Muscle of leg (tissue), 16 donors: ENCODE measurements at places on chromosomes 7 and 10. TPM values are rescaled to one million over a fixed set of nuclear protein-coding genes. Genes with fewer than 3 reads are reported as not detected.

The TAS2R3 gene
- polyA plus RNA-seq, result 0.36 TPM

The KNDC1 gene
- 4.4 TPM for polyA plus RNA-seq

The TMEM270 gene
- polyA plus RNA-seq, result not detected

The SCART1 gene
- polyA plus RNA-seq, result 1.9 TPM

The METTL27 gene
- polyA plus RNA-seq, result 0.65 TPM

The EBLN1 gene
- not detected for polyA plus RNA-seq

The HOXA10 gene
- 36.0 TPM for polyA plus RNA-seq

The PRDX3 gene
- polyA plus RNA-seq, result 135 TPM

The HOXA4 gene
- polyA plus RNA-seq, result 10.9 TPM

The TCAF2 gene
- polyA plus RNA-seq, result 7.2 TPM

The PNPLA8 gene
- 22.2 TPM for polyA plus RNA-seq

The SEMA3E gene
- polyA plus RNA-seq, result 4.2 TPM

The NPY4R gene
- 0.22 TPM for polyA plus RNA-seq

The RTKN2 gene
- polyA plus RNA-seq, result 4.1 TPM

The MUC12 gene
- polyA plus RNA-seq, result 0.56 TPM

The AQP1 gene
- 76.5 TPM for polyA plus RNA-seq

The CDHR3 gene
- polyA plus RNA-seq, result 22.5 TPM

The TMEM178B gene
- polyA plus RNA-seq, result 0.75 TPM

The SPDYE6 gene
- polyA plus RNA-seq, result 1.1 TPM

The ANKRD1 gene
- 18.6 TPM for polyA plus RNA-seq

The SPDYE11 gene
- polyA plus RNA-seq, result 0.10 TPM

The GSTO2 gene
- polyA plus RNA-seq, result 2.9 TPM

The HECW1 gene
- polyA plus RNA-seq, result not detected

The TMEM213 gene
- polyA plus RNA-seq, result 0.07 TPM

The NCF1 gene
- 2.3 TPM for polyA plus RNA-seq

The CNTNAP2 gene
- polyA plus RNA-seq, result 9.4 TPM

The NYAP1 gene
- 2.6 TPM for polyA plus RNA-seq

The CTTNBP2 gene
- 1.9 TPM for polyA plus RNA-seq

The STAG3 gene
- 13.5 TPM for polyA plus RNA-seq

The GPR141 gene
- 0.58 TPM for polyA plus RNA-seq
